ENCODE measurements at places on chromosomes 3 and 15.

GRCh38 chr15:95842576-95842975, 487.9 kb upstream of the NR2F2 start:
- no peak for DNase-seq

- no peak for DNase-seq
Measured at GRCh38 chr15:57012556-57012955, 94.1 kb downstream of the TCF12 start.

GRCh38 chr3:48247401-48247811, 6.5 kb downstream of the ZNF589 start:
- DNase-seq, result no peak

DNA sequence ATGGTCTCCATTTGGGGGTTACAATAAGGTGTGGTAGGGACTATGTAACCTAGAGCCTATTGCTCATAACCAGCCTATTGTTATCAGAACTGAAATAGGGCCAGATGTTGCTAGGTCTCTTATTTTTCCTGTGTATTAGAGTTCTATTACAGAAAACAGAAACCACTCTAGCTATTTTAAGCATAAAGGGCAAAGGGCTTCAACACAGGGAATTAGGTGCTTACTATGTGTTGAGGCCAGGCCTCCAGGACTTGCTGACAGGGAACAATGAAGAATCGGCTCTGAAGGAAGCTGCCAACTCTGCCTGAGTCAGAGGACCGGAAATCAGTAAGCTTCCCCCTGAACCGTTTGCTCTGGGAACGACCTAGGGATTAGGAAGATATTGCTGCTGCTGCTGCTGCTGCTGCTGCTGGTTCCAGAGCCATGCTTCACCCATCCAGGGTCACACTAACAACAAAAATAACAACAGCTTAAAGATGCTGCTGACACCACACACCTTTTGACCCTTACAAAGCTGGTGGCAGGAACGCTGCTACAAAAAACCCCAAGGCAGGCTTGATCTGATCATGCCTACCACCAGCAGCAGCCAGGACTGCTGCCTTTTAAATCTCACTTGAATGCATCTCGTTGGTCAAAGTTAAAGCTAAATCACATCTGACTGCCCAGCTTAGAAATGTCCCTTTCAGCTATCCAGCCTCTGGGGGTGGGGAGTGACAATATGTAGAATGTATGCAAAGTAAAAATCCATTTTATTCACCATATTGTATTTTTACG, 276.9 kb upstream of the IL12A start:
- DNase-seq, result peak; percentile 78

DNA sequence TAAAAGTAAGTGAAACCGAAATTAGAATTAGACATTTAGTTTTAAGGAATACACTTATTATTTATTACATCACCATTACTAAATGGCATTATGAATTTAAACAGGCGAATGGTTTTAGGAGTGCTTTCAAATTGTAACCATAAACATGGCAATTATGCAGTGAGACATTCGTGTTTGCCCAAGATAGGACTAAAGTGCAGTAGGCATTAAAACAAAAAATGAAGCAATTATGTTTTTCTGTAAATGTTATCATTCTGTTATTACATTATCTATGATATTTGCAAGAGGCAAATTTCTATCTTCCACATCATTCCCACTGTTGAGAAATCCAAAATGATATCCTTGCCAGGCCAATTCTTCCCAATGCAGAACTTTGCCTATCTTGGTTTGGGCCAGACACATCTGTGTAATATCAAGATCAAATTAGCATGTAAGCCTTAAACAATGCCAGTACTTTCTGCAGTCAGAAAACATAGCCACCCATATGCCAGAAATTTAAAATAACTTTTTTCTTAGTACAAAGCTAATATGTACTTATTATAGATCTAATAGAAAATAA, 156.9 kb downstream of the ATP8B4 start:
- no peak for DNase-seq

DNA sequence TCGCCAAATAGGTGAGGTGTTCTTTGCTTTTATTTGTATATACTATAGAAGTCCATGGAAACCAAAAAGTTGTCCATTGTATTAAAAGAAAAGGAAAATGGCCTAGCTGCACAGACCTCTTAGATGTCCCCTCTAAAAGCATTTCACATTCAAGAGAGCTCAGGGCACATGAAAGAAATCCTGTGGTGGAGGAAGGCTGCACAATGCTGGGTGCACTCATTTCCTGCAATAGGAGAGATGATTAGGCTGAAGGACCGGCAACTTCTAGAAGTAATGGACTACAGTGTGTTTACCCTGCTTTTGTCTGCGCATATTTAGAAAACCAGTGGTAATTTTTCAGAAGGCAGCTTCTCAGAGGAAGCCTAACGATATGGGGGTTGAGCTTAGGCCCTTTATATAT, 25.4 kb downstream of the PPM1L start:
- DNase-seq, result no peak

- DNase-seq, result peak; percentile 87
Measured at GRCh38 chr15:81106560-81106959, 27.5 kb upstream of the CFAP161 start.
